ENCODE measurements at places on chromosomes 3 and 15.

- DNase-seq = peak; percentile 77
Measured at GRCh38 chr15:74433592-74434262, at the start of gene SEMA7A. Gene SEMA7A (minus strand): TSS chr15:74433958. CDS start chr15:74433918, 40 bp downstream.

DNA sequence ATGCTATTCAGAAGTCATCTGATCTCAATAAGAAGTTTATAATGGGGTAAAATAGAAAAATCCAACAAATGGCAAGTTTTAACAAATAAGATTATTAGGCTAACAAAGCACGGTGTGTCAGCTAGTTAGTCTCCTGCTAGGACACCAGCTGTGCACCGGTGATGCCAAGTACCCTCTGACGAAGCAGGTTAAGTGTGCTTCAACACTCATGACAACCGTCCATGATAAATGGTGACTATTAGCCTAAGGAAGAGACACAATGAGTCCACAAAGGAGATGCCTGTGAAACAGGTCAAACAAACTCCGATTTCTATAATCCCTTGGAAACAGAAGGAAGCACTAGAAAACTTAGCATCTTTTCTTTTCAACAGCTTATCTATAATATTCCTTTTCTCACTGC lies 36.5 kb downstream of the ATP13A3 start:
- no peak for DNase-seq

GRCh38 chr3:32021155-32021554 lies 39.6 kb downstream of the ZNF860 start:
- DNase-seq = no peak

- no peak for DNase-seq
Measured at GRCh38 chr15:93196135-93196670, 107.2 kb upstream of the RGMA start.

GRCh38 chr3:44926172-44926571 lies 49.8 kb downstream of the ZDHHC3 start:
- no peak for DNase-seq

DNA sequence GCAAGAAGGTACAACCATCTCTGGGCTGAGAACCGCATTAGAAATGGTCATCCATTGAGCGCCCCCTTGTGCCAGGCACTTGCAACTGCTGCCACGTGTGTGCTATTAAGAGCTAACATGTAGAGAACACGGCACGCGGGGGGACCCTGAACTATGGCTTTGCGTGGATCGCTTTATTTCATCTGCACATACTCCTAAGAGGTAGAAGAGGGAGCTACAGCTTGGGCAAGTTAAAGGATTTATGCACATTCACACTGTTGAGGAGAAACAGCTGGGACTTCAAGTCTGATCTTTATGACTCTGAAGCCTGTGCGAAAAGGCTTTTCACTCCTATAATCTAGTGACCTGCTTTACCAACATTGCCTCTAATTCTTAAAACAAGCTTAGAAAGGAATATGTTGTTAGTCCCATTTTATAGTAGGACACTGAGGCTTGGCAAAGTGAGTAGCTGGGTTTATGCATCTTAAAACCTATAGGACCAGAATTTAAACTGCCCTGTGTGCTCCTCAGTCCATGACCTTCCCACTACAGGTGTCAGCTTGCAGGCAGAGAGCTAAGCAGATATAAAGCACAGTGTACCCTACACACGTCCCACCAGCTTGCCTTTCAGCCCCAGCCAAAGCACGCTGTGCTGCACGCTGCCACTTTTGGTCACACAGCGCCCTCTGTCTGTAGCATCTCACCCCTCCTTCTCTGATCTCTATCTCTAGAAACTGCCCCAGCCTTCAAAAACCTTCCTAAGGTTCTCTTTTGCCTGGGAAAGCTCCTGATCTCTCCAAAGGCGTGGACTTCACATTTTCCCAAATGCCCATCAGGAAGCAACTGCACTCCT lies 57.8 kb downstream of the STARD5 start:
- peak; percentile 87 for DNase-seq

DNA sequence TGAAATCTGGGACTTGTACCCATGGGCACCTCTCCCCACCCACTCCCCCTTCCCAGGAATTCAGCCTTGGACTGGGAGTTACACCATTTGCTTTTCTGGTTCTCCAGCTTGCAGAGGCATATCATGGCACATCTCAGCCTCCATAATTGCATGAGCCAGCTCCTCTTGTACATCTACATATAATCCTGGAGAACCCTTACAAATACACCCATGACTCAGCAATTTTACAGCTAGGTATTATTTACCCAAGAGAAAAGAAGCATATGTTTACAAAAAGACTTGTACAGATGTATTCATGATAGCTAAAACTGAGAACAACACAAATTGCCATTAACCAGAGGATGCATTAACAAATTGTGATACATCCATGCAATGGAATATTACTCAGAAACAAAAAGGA lies 58.4 kb downstream of the RPLP1 start:
- DNase-seq = no peak

GRCh38 chr3:135452881-135453280 lies 512.6 kb upstream of the PPP2R3A start:
- DNase-seq = no peak

- DNase-seq = peak; percentile 62
Measured at GRCh38 chr15:83559310-83559966, 94.5 kb upstream of the ADAMTSL3 start.

DNA sequence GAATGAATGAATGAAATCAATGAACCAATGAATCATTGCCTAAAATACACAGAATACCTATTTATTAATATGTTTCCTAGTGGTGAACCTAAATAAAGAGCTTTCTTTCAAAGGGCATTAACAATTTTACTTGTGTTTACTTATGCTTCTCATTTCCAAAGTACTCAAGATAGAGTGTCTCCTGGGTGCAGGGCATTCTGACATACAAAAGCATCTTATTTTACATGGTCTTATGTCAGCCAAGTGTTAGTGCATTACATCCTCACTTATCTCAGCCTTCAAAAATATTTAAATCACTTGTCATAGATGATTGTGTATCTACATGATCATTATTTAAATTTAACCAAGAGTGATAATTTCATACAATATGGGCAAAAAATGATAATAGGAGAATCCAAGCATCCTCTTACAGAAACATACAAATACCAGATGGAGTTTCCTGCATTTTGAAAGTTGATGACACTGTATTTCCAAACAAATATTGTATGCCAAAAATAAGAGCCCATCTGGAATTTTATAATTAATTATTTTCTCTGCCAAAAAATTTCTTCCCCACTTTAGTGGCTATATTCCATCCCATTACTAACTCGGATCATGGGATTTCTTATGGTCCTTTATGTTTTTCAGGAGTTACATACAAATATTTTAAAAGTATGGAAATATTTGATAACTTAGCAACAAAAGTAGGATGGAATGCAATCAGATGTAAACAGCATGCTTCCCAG lies 279.0 kb downstream of the RBMS3 start:
- DNase-seq = no peak

- DNase-seq = no peak
Measured at GRCh38 chr3:15300323-15301078, 31.9 kb downstream of the SH3BP5 start.

GRCh38 chr3:101677436-101678286 lies 729 bp upstream of the ZBTB11 start:
- DNase-seq = peak; percentile 48

- no peak for DNase-seq
Measured at GRCh38 chr3:86961297-86961696, 29.7 kb downstream of the VGLL3 start.

- no peak for DNase-seq
Measured at GRCh38 chr3:57582474-57583168, 14.5 kb downstream of the ARF4 start.

DNA sequence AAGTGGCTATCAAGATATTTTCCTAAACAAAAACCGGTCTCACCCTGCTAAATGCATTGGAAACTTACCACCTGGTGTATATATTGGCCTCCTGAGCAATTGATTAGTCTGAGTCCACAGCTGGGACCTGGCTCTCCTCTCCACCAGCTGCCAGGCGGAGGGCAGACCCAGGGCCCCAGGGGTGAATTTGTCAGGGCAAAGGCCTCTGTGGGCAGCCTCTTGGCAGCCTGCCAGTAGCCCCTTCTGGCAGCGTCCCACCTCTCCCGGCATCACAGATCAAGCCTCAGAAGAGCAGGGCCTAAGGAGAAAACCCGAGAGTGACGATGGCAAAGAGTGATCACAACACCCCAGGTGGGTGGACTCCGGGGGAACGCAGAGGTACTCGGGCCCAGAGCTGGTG lies 43.0 kb upstream of the IDH2 start:
- no peak for DNase-seq

- DNase-seq = no peak
Measured at GRCh38 chr3:169880576-169881250, 11.0 kb upstream of the LRRC31 start.

- DNase-seq = no peak
Measured at GRCh38 chr15:64138331-64138941, 13.1 kb upstream of the SNX22 start.

- no peak for DNase-seq
Measured at GRCh38 chr15:73844356-73844755, 29.0 kb upstream of the TBC1D21 start.

GRCh38 chr3:104598848-104599511 lies 767.7 kb upstream of the ALCAM start:
- no peak for DNase-seq

- no peak for DNase-seq
Measured at GRCh38 chr15:42359249-42359648, at the start of gene CAPN3. Gene CAPN3 (plus strand): TSS chr15:42359501. CDS start chr15:42359806, 305 bp downstream.

GRCh38 chr15:40787991-40788390 lies 18.2 kb downstream of the C15orf62 start:
- no peak for DNase-seq

DNA sequence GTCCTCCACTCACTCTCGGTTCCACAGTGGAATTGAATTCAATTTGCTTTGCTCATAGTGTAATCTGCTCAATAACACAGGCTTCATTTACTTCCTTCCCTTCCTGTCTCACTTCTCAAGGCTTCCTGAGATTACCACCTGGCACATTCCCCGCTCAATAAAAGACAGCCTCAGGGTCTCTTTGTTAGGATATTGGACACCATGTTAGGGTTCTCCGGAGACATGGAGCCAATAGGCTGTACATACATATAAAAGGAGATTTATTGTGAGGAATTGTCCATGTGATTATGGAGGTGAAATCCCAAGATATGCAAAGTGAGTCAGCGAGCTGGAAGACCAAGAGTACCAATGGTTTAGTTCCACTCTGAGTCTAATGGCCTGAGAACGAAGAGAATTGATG lies 974.5 kb downstream of the CADM2 start:
- no peak for DNase-seq

DNA sequence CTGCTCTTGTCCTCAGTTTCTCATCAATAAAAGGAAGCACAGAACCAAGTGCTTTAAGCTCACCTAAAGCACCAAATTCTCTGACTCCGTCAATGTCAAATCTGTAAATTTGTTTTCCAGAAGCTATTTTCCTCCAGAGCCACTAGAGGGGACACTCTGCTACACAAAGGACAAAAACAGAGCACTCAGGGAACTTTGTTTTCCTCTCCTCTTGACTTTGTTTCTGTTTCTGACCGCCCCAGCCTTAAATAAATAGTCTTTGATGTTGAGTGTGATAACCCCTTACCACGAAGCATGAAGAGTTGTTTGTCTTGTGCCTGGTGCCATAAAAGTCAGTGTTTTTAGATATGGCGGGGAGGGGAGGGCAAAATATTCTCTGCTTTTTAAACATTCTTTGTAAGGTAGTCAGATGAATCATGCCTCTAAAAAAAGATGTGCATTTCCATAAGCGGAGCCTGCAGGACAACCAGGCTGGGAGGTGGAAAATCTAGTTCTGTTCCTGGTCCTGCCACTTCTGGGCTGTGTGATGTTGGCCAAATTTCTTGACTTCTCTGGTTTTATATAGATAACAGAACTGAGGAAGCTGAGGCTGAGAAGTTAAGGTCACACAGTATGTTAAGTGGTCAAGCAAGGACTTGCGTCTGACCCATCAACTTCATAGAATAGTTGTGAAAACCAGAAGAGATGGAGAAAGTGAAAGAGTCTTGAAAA lies 7.3 kb upstream of the ZBTB38 start:
- DNase-seq = no peak

DNA sequence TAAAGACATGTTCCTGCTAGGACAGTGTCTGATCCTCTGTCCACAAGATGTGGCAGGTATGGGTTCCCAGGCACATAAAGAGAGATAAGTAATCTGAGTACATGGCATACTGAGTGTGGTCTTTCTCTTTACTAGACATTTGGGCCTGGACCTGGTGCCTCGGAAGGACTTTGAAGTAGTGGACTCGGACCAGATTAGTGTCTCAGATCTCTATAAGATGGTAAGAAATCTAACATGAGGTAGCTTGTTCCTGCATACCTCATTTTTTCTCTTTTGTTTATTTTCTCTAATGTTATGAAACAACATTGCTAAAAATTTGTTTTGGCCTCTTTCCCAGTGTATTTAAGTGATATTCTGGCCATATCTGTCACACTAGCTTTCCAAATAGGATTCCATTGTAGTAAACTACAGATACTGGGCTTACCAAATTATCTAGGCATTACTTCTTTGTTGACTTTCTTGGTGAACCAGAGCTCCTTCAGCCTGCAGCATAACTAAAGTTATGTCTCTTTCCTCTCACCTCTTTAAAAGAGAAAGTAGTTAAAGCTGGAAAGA lies 309.8 kb upstream of the MANF start:
- DNase-seq = no peak

DNA sequence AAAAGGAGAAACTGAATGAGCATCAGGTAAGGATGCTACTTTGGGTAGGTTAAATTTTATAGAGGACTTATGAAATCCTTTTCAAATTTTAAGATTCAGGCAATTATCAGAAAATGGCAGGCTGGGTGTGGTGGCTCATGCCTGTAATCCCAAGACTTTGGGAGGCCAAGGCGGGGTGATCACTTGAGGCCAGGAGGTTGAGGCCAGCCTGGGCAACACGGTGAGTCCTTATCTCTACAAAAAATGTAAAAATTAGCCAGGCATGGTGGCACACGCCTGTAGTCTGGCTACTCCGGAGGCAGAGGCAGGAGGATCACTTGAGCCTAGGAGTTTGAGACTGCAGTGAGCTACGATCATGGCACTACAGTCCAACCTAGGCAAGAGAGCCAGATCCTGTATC lies 23.1 kb downstream of the DCUN1D1 start:
- DNase-seq = no peak

DNA sequence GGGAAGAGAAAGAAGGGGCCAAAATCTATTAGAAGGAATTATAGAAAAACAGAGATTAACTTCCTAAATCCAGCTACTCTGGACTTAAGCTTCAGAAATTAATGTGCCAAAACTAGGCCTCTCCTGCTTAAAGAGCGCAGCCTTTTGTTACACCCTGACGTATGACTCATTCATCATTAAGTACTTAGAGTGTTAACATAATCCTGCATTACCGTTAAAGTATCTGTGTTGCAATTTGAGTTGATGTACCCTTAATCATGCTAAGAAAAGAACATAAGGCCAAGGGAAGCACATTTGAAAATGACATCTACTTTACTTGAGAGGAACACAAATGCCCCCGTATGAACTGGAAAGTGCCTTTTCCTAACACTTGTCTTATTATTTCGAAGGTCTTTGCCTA lies 7.9 kb downstream of the HTR3D start:
- no peak for DNase-seq

- DNase-seq = no peak
Measured at GRCh38 chr15:84725001-84725491, 9.1 kb upstream of the SEC11A start.

GRCh38 chr3:13087320-13087990 lies 14.2 kb upstream of the IQSEC1 start:
- no peak for DNase-seq

- DNase-seq = no peak
Measured at GRCh38 chr3:197580253-197580691, 24.5 kb upstream of the BDH1 start.
